ENCODE measurements at places on chromosomes 4 and X.

- no peak for DNase-seq
These were observed 1010.8 kb upstream of the AGA start for GRCh38 chr4:178453057-178453456.

- DNase-seq, result no peak
These were observed 98.8 kb upstream of the NDP start for GRCh38 chrX:44071847-44072551.

- no peak for DNase-seq
These were observed 7.9 kb downstream of the MFSD8 start for GRCh38 chr4:127957105-127957504.

DNA sequence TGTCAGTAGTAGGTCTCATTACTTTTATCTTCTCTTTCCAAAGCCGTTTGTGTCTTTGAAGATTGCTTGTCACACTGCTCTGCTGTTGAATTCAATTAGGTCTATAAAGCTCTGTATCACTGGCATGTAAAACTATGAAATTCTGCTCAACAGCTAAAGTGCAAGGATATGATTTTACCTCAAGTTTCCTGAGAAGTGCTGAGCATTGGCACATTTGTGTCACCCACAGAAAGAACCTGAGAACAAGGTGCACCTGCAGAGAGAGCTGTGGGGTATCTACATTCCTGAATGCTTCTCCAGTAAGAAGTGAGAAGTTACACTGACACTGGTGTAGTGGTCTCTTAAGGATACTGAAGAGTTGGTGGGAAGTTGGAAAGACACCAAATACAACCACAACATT lies 274.0 kb downstream of the INPP4B start:
- DNase-seq, result no peak

GRCh38 chr4:1731180-1731579 lies 9.9 kb downstream of the TACC3 start:
- no peak for DNase-seq

GRCh38 chr4:6941796-6942195 lies 32.2 kb downstream of the TBC1D14 start:
- DNase-seq, result no peak

- DNase-seq, result no peak
These were observed 5.1 kb downstream of the CD40LG start for GRCh38 chrX:136652822-136653723.

GRCh38 chr4:95073646-95074045 lies 315.9 kb downstream of the BMPR1B start:
- no peak for DNase-seq

DNA sequence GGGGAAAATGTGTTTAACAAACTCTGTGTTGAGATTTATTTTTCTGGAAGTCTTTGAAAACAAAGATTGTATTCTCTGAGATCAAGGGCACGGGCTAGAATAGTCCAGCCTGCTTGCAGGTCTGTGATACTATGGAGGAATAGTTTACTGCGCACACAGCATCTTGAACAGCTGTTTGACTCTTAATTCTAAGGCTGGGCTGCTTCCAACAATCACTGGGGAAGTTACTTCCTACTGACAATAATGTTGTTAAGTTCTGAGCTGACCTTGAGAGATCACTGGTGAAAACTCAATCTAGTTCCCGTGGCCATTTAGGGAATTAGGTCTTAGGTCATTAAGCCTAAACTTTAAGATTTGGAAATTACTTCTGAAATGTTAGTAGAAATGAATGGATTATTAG lies 416.1 kb upstream of the FTHL17 start:
- DNase-seq, result no peak

- no peak for DNase-seq
These were observed 14.9 kb upstream of the MORC4 start for GRCh38 chrX:107014936-107015335.

GRCh38 chrX:66625525-66625924 lies 13.4 kb downstream of the EDA2R start:
- no peak for DNase-seq

DNA sequence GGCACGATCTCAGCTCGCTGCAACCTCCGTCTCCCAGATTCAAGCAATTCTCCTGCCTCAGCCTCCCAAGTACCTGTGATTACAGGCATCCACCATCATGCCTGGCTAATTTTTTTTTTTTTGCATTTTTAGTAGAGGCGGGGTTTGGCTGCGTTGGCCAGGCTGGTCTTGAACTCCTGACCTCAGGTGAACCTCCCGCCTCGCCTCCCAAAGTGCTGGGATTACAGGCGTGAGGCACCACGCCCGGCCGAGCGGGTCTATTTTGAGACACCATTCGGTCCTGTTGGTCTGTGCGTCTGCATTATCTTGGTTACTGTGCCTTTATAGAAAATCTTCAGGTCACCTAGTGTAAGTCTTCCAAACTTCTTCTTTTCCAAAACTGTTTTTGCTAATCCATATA lies 21.7 kb upstream of the RGS12 start:
- no peak for DNase-seq

GRCh38 chr4:128880662-128881061 lies 71.2 kb downstream of the JADE1 start:
- no peak for DNase-seq

GRCh38 chr4:129623233-129623875 lies 527.4 kb downstream of the C4orf33 start:
- no peak for DNase-seq

GRCh38 chr4:86706923-86707597 lies 112.9 kb downstream of the PTPN13 start:
- no peak for DNase-seq

DNA sequence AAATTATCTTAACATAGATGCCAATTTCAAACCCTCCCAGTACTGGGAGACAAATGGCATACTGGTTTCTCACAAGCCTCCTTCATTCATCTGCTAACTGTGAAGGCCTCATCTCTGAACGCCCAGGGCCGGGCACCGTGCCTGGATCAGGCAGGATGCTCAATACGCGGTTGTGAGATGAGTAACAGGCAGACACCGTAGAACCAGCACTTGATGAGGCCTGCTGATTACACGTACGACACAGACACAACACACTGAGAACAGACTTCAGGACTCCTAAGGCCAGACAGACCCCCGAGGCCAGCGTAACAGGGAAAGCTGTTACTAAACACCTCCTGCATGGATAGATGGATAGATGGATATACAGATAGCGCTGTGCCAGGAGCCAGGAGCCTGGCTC lies 154.6 kb downstream of the AFAP1 start:
- no peak for DNase-seq

All from stimulated activated CD4-positive, alpha-beta T cell treated with anti-CD3 and anti-CD28 coated beads, TNF-alpha, amount 100 ng/mL, for 4 hours (primary cell).